ENCODE measurements at places on chromosomes 5 and 9.

- no peak for DNase-seq
Measured at GRCh38 chr9:84947412-84947972, 278.0 kb downstream of the NTRK2 start.

DNA sequence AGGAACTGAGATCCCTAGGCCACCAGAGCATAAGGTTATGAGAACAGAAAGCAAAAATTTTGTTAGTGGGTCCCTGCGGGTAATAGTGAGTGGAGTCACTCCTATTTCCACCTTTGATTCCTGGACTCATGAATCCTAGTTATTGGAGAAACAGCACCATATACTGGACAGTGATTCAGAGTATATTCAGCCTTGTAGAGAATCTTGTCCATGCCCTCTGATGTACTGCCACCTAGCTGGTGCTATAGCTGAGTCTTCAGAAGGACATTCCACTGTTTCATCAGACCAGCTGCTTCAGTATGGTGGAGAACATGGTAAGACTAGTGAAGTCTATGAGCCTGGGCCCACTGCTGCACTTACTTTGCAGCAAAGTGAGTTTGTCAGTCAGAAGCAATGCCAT, 25.0 kb upstream of the ITGA2 start:
- no peak for DNase-seq

GRCh38 chr5:79612667-79613198, 492 bp downstream of the TENT2 start:
- no peak for DNase-seq

- DNase-seq: peak; percentile 16
Measured at GRCh38 chr9:138022121-138022741, 144.6 kb downstream of the CACNA1B start.

All from stimulated activated CD8-positive, alpha-beta memory T cell treated with anti-CD3 and anti-CD28 coated beads, Interleukin-2, amount 100 ng/mL, for 48 hours (primary cell).